ENCODE measurements at places on chromosomes 2 and 18. TPM values are rescaled to one million over a fixed set of nuclear protein-coding genes. Genes with fewer than 3 reads are reported as not detected.

Gene ZSWIM2
- total RNA-seq = not detected

GRCh38 chr18:1408376-1408775 is 503.7 kb downstream of the ADCYAP1 start:
- DNase-seq = no peak

- DNase-seq = no peak
Measured at GRCh38 chr2:223459328-223459939, 142.7 kb downstream of the SCG2 start.

Gene GCFC2
- total RNA-seq = 10.5 TPM
